ENCODE measurements at places on chromosomes 4 and X. TPM values are rescaled to one million over a fixed set of nuclear protein-coding genes. Genes with fewer than 3 reads are reported as not detected.

GAB1 gene
- total RNA-seq: 31.5 TPM

GLRA3 gene
- total RNA-seq: 33.0 TPM

CNKSR2 gene
- total RNA-seq: 16.4 TPM

- DNase-seq: no peak
Observed at GRCh38 chrX:781224-782204, 150.9 kb downstream of the SHOX start.

- no peak for DNase-seq
Observed at GRCh38 chrX:13188731-13189309, 131.0 kb downstream of the ATXN3L start.

DNA sequence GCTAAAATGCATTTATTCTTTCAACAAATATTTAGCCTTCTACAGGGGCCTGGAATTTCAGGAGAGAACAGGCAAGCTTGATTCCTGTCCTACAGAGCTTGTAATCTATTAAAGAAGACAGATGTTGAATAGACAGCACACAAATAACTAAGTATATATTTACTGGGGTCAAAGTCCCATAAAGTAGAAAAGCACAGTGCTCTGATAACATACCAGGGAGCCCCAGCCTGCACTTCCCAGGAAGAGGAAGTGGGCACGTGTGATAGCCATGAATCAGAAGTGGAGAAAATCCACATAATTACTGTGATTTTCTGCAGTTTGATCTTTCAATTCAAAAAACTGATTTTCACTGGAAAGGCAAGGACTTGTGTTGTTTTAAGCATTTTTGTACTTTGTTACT, 129.1 kb downstream of the EGF start:
- DNase-seq: no peak

- DNase-seq: no peak
Observed at GRCh38 chr4:65071564-65071963, 598.7 kb downstream of the EPHA5 start.

- no peak for DNase-seq
Observed at GRCh38 chrX:131397891-131398290, 108.8 kb upstream of the IGSF1 start.

- no peak for DNase-seq
Observed at GRCh38 chrX:44431194-44431593, 87.7 kb upstream of the EFHC2 start.
